ENCODE measurements at places on chromosomes 12 and 14. TPM values are rescaled to one million over a fixed set of nuclear protein-coding genes. Genes with fewer than 3 reads are reported as not detected.

Gene NGB
- not detected for total RNA-seq

Gene ANO4
- 0.32 TPM for total RNA-seq

Gene SNRPF
- 14.9 TPM for total RNA-seq

Gene ADAM21
- 0.13 TPM for total RNA-seq

Gene SYNE2
- 197 TPM for total RNA-seq

Gene BEST3
- total RNA-seq = not detected

Gene BDKRB2
- total RNA-seq = 12.2 TPM

Gene KRT84
- not detected for total RNA-seq

Gene MSI1
- total RNA-seq = 1.3 TPM

Gene NANOG
- 0.57 TPM for total RNA-seq

Gene KRT1
- total RNA-seq = 0.51 TPM

Gene RHEBL1
- 0.55 TPM for total RNA-seq

Gene ANKRD33
- total RNA-seq = 0.54 TPM

Gene TNFRSF1A
- 190 TPM for total RNA-seq

Gene MGAT4C
- total RNA-seq = 1.0 TPM

Gene GNB3
- total RNA-seq = 8.2 TPM

Gene OR6C70
- not detected for total RNA-seq

Gene LRCOL1
- total RNA-seq = not detected

Gene RD3L
- total RNA-seq = not detected

Gene OTOGL
- total RNA-seq = 0.54 TPM

Gene OR6J1
- total RNA-seq = not detected
